Kidney (tissue), 22 donors: ENCODE measurements at places on chromosomes 4 and X. TPM values are rescaled to one million over a fixed set of nuclear protein-coding genes. Genes with fewer than 3 reads are reported as not detected.

GRCh38 chr4:30721185-30722091 lies 1.3 kb downstream of the PCDH7 start:
- DNase-seq, result peak; percentile 76

GRCh38 chrX:97637289-97637688 lies 753.6 kb downstream of the RPA4 start:
- DNase-seq, result no peak

DNA sequence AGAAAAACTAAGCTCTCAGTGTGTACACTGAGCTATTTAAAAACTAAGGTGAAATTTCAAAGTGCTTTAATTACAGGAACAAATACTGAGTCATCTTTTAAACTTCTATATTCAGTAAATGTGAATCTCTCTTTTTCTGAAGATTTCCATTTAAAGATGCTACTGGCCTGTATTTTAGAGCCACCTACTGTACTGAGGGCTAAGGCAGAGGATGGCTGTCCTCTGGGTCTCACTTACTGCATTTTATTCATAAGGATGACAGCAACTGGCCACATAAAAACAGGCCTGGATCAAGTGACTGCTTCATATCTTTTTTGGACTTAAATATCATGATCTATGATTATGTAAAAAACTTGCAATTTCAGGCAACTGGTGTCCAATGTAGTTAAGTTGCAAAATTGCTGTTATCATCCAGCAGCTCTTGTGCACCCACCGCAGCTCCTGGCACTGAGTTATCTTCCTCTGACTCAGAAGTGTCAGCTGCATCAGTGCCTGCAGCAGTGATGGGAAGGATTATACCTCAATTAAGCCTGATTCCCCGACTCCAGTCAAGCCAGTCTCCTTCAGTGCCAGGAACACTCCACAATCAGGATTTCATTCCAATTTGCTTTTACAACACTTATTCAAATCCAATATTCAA lies 1073.7 kb downstream of the PDHA2 start:
- no peak for DNase-seq

GRCh38 chr4:90113881-90114457 lies 13.2 kb upstream of the CCSER1 start:
- DNase-seq, result no peak

FGF5 gene
- polyA plus RNA-seq, result 0.09 TPM

CRLF2 gene
- polyA plus RNA-seq, result not detected

DNA sequence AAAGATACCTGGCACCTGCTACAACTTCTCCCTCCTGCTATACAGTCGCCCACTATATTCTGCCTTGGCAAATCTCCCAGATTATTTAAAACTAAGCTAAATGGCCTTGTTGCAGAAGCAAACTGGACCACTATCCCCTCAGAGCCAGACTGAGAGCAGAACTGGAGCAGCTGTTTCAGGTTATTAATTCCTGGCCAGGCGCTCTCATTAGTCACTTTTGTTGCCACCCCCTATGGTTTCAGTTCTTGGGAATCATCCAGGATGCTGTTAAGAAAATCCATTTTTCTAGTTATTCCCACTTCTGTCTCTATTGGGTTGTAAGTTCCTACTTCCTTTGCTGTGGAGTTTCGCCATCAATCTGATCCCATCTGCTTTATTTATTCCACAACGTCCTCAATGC lies 30.1 kb downstream of the ADGRA3 start:
- no peak for DNase-seq

- DNase-seq, result no peak
These were observed 108.2 kb downstream of the NSUN7 start for GRCh38 chr4:40857956-40858355.

DNA sequence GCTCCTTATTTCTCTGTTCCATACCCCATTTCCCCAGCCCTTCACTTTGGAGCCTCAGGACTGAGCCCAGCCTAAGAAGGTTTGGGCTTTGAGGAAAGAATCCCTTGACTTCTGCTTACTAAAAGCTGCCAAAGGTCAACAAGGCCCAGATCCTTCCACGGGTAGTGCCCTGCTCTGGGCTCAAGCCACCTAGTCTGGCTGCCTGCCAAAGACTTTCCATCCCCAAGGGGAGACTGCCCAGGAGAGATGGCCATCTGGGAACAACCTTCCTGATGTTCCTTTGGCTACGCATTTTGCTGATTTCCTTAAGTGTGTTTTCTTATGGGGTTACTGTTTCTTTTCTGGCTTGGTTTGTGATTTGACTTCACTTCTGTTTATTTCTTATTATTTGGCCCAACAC lies 49.8 kb upstream of the NDP start:
- no peak for DNase-seq

RASGEF1B gene
- polyA plus RNA-seq, result 8.3 TPM

DNA sequence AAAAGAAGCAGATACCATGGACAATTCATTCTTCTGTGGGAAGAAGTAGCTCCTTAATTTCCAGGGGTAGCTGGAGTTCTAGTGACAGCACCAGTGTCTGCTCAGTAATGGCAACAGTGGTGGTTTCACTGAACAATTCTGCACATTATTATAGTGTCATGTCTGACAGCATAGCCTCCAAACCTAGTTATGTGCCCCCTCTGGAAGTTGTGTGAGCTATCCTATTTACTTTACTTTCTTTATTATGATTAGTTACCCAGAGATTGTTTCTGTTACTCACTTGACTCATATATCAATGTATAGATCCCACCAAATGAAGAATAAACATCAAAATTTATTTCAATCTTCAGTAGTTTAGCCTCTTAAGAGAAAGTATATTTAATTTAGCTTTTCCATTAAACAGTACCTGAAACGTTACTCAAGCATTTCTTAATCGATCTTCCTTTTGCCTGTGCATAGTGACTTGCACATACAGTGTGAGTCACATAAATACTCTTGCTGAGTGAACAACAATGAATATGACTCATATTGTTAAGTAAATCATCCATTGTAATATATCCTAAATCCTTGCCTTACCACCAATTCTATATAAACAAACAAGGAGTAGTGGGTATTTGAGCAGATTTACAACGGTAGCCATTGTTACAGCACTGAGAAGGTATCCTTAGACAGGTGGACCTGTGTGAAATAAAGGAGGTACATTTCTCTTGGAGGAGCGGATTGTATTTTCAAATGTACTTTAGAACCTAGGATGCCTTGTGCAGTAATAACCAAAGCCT lies 534.7 kb downstream of the ANKRD50 start:
- no peak for DNase-seq

UGT2A1 gene
- polyA plus RNA-seq, result 2.4 TPM

- no peak for DNase-seq
These were observed 65.4 kb downstream of the CXXC4 start for GRCh38 chr4:104429150-104429741.

GRCh38 chr4:74934016-74934831 lies 1.3 kb downstream of the PARM1 start:
- DNase-seq, result peak; percentile 74

DNA sequence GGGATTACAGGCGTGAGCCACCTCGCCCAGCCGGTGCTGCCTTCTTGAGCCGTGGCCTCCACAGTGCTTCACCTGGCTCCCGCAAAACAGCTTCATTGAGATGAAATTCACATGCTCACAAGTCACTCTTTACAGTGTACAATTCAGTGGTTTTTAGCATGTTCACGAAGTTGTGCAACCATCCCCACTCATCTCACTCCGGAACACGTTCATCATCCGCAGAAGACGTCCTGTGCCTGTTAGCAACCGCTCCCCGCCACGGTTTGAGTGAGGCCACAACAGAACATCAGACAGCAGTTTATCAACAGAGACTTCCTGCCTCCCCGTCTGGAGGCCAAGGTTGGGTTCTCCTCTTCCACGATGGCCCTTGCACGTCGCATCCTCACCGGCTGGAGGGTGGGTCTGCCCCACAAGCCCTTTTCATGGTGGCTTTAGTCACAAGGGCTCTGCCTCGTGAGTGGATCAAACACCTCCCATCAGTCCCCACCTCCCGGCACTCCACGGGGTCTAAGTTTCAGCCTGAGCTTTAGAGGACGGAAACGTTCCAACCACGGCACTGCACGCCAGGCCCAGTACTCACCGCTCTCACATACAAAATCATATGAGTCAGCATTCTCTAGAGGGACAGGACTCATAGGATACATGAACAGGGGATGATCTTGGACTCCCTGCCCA lies 29.6 kb upstream of the SPON2 start:
- DNase-seq, result peak; percentile 9

DNA sequence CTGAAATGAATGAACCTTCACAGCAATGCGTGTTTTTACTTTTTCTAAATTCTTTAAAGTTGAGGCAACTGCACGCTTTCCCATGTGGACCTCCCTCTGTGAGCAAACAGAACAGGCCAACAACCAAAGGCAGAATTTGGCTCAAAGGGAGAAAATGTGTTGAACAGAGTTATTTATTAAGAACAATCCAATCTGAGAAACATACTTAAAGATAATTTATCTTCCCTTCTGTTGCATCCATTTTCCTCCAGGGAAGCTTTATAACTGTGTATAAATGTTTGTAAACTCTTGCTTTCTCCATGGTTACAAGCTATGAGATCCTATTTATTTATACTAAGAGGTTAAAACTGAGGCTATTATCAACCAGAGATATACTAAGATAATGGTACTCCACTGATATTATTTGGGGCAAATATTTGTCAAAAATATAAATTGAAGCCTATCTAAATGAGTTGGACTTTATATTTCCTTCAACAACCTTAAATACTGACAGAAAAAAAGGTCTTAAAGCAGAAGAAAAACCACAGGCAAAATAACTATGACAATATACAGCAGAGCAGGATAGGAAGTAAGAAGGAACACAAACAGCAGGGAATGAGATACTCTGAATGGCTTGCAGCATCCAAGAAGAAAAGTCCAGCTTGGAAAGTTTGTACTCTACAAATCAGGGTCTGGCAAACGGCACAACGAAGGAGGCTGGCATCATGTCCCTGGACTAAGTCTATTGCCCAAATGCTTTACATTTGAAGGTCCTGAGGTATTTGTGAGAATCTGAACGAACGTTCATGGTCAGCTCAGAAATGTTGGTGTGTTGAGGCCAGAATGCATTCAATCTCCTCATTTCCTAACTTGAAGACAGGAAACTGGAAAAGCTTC lies 663.2 kb upstream of the INTU start:
- DNase-seq, result no peak

DNA sequence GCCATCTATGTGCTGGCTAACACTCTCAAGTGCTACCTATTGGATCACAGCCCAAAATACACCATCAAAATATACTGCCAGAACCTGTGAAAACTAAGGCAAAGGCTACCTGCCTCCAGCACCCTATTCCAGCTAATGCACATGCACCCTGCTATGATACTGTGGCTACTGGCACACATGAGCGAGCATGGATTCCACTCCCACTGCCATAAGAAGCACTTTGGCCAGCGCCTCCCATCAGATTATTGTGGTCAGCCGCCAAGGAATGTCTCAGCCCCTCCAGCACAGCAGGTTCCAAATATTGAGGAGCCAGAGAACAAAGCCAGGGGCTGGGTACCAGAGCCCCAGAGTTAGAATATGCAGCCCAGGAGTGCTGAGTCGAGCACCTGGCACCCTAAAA lies 32.5 kb upstream of the TMPRSS11F start:
- DNase-seq, result no peak

GRCh38 chr4:3712936-3713335 lies 53.2 kb upstream of the ADRA2C start:
- peak; percentile 49 for DNase-seq

GUCY1A1 gene
- 6.9 TPM for polyA plus RNA-seq

TMSB15A gene
- polyA plus RNA-seq, result 1.8 TPM

- DNase-seq, result no peak
These were observed 333.1 kb upstream of the FAM241A start for GRCh38 chr4:111812114-111812513.

GRCh38 chr4:128371876-128372275 lies 84.3 kb upstream of the PGRMC2 start:
- DNase-seq, result no peak

- DNase-seq, result peak; percentile 41
These were observed 7.5 kb upstream of the RUFY3 start for GRCh38 chr4:70714079-70714887.

DNA sequence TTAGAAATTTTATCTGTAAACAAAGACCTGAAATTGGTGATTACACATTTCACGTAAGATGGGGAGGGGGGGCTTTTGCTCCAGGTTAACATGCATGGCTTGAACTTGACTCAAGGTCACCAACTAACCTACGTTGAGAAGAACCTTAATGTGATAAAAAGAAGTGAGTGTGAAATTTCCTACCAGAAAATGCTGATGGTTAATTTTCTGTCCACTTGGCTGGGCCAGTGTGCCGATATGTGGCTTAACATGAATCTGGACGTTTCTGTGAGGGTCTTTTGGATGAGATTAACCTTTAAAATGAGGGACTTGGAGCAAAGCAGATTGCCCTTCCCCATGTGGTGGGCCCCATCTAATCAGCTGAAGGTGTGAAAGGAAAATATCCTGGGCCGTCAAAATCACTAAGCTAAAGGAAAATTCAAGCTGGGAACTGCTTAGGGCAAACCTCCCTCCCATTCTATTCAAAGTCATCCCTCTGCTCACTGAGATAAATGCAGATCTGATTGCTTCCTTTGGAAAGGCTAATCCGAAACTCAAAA lies 107.3 kb upstream of the ENPP6 start:
- DNase-seq, result no peak

- DNase-seq, result no peak
These were observed 3.6 kb downstream of the TSPYL2 start for GRCh38 chrX:53085661-53086229.

RFC1 gene
- polyA plus RNA-seq, result 14.5 TPM

DNA sequence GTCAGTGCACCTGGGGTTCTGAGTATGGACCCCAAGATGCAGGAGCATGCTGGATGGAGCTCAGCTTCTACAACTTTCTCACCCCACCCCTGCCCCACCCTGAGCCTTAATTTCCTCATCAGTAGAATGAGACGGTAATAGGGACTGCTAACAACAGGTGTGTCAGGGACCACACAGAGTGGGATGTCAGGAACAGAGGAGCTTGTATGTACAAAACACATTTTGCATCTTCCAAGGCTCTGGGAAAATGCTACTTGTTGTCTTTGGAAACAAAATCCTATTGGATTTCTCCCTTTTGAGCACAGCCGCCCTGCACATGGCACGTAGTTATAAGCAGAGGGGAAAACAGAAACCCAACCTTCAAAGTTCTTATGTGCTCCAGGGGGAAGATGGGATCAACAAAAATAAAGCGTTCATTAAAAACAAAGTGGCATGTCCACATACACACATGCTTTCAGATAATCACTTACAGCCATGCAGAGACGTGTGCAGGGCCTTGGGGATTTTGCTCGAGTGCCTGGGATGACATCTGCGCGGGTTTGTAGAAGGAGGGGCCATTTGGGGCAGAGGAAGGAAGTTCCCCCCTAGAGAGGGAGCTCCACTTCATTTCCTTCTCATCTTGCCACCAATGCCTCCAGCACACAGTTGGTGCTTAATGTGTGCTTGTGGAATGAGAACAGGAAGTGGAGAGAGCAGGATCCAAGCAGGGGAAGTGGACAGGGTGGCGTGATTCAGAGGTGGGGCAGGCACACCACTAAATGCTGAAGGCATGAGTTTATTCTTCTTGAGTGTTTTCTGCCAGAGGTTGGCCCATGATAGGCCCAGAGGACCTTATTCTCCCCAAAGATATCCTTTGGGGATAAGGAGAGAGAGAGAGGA lies 138.9 kb downstream of the SMIM20 start:
- no peak for DNase-seq

MCUB gene
- 2.3 TPM for polyA plus RNA-seq

MAGEA2B gene
- not detected for polyA plus RNA-seq

GRCh38 chr4:42348247-42348646 lies 49.0 kb upstream of the SHISA3 start:
- peak; percentile 9 for DNase-seq

SSX3 gene
- polyA plus RNA-seq, result not detected

PFKFB1 gene
- polyA plus RNA-seq, result 1.1 TPM

GRCh38 chrX:45803383-45803921 lies 602.8 kb upstream of the DIPK2B start:
- DNase-seq, result no peak

BCAP31 gene
- polyA plus RNA-seq, result 246 TPM
